ENCODE measurements at places on chromosomes 16 and 17. TPM values are rescaled to one million over a fixed set of nuclear protein-coding genes. Genes with fewer than 3 reads are reported as not detected.

Gene TM4SF5
- total RNA-seq, result not detected

Gene NDUFAF8
- total RNA-seq, result 22.6 TPM

Gene PRSS22
- total RNA-seq, result not detected

Gene MYBBP1A
- total RNA-seq, result 42.9 TPM

Gene PKMYT1
- not detected for total RNA-seq

Gene ZNF629
- total RNA-seq, result 15.1 TPM

Gene TBC1D3G
- total RNA-seq, result 1.9 TPM
